ENCODE measurements at places on chromosomes 7 and 10. TPM values are rescaled to one million over a fixed set of nuclear protein-coding genes. Genes with fewer than 3 reads are reported as not detected.

GRCh38 chr7:2200584-2200980 is 32.2 kb downstream of the MAD1L1 start:
- DNase-seq = no peak

DNA sequence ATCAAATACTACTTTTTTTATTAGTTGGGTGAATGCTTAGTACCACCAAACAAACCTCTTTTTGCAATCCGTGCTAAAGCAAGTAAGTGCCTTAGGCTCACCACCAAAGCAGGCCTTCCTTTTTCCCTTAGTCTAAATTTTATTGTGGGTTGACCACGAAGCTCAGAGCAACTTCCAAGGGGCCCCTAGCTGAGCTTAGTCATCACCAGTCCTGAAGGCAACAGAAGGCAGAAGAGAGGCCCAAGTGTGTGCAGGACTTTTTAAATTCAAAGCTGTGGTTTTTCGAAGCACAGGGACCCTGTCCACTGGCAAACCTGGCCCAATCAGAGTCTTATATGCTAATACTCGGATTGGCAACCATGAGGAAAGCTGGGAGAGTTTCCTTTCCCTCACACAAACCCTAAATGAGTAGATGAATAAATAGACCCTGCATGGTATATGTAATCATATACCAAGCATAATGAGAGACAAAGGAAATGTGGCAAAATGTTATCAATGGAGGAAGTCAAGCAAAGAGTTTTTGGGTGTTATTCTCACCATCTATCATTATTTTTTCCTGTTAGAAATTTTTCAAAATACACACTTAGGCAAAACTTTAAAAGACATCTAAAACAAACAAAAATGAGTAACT is 453.2 kb upstream of the GALNT17 start:
- no peak for DNase-seq

Gene AQP1
- 655 TPM for total RNA-seq

Gene VIPR2
- total RNA-seq = 0.88 TPM

Gene WDR91
- total RNA-seq = 28.0 TPM

DNA sequence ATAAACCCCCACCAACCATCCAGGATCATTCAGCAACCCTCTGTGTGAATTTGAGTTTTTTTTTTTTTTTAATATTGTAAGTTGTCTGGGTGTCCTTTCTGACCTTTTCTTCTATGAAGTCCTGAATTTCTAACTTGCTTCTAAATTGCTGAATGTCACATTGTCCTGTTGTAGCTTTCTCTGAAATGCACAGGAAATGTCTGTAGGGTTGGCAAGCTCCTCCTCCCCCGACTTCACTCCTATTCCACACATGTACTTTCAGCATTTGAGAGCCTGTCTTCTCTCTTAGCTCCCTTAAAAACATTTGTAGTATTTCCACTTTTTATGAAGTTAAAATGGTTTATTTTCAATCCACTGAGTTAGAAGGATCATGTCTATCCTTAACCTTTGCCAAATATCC is 3.3 kb upstream of the CNNM2 start:
- no peak for DNase-seq

DNA sequence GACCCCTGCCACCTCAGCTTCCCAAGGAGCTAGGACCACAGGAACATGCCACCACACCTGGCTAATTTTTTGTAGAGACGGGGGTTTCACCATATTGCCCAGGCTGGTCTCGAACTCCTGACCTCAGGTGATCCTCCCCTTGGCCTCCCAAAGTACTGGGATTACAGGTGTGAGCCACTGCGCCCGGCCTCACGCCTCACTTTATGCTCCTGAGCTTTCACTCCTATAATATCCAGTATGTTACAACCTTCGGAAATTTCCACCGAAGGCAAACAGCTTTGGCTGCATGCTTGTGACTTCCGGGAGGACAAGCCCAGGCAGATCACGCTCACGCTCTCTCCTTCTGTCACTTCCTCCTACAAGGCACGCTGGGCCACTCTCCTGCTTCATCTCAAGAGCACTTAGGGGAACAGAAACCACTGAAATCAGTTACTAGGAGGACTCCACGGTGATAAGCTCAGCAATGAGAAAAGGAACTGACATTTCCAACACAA is 4.4 kb upstream of the MAD1L1 start:
- no peak for DNase-seq

- no peak for DNase-seq
Observed at GRCh38 chr10:103327906-103328305, 23.0 kb downstream of the PCGF6 start.

- no peak for DNase-seq
Observed at GRCh38 chr10:3491571-3491970, 293.4 kb downstream of the KLF6 start.

Gene DYNC1I1
- 2.1 TPM for total RNA-seq
